ENCODE measurements at places on chromosomes 5 and 9. TPM values are rescaled to one million over a fixed set of nuclear protein-coding genes. Genes with fewer than 3 reads are reported as not detected.
A peak's percentile ranks its signal among the peaks of the same experiment; 100 is the strongest.

Gene FIBCD1
- total RNA-seq: 22.0 TPM

Gene LRRC26
- total RNA-seq: not detected

Gene ENTPD2
- total RNA-seq: 0.28 TPM

Gene PCDHGB1
- 16.1 TPM for total RNA-seq

Gene POLR1E
- 20.5 TPM for total RNA-seq

Gene GTF2H2
- total RNA-seq: 18.2 TPM

Gene NREP
- total RNA-seq: 107 TPM

Gene CBY3
- total RNA-seq: not detected

- H3K4me3 ChIP-seq: no peak overlapping the region
- H3K4me1 ChIP-seq: no peaks in the 10 kb centered on the region
- DNase-seq: no peak
- no peaks in the 10 kb centered on the region for H3K27me3 ChIP-seq
Measured at GRCh38 chr5:104184264-104184663, 621.7 kb upstream of the NUDT12 start.

DNA sequence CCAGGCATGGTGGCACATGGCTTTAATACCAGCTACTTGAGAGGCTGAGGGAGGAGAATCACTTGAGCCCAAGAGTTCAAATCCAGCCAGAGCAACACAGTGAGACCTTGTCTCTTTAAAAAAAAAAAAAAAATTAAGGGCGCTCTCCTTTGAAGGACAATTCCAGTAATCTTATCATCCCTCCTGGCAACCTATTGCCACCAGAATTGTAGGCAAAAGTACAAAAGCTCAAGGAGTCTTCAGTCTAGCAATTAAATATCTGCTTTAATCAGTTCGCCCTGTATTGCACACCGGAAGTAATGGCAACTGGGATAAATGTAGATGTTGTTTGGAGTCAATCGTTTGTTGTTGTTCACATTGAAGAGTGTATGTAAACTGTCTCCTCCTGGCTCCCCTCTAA is 7.7 kb downstream of the SNX18 start:
- peak overlapping the region; percentile 77 for H3K27ac ChIP-seq
- H3K27me3 ChIP-seq: no peaks in the 10 kb centered on the region
- H3K4me1 ChIP-seq: peaks cover 98% of the 10 kb centered on the region

DNA sequence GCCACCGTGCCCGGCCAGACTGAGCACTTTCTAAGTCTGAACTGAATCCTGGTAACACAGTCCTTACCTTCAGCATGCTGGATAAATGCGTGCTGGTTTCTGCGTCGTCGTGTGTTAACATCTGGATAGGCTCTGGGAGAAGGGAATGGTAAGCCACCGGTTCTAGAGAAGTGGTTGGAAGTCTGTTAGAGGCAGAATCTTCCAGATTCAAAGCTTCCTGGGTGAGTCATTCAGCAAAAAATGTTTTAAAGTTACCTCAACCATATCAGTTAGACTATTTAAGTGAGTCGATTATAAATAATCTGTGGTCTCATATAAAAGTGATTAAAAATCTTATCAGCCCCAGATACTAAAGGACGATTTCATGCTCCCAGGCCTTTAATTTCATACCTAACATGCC is 256.5 kb upstream of the NFIL3 start:
- H3K27me3 ChIP-seq: no peaks in the 10 kb centered on the region
- no peak overlapping the region for H3K4me3 ChIP-seq
- no peak overlapping the region for H3K27ac ChIP-seq
- H3K4me1 ChIP-seq: no peaks in the 10 kb centered on the region
- no peak for DNase-seq

GRCh38 chr9:91489361-91489899 is 65.8 kb upstream of the NFIL3 start:
- H3K4me3 ChIP-seq: no peak overlapping the region
- no peaks in the 10 kb centered on the region for H3K27me3 ChIP-seq
- no peaks in the 10 kb centered on the region for H3K4me1 ChIP-seq
- no peak overlapping the region for H3K27ac ChIP-seq
- DNase-seq: no peak

- no peak overlapping the region for H3K27ac ChIP-seq
- H3K36me3 ChIP-seq: no peaks in the 10 kb centered on the region
- H3K27me3 ChIP-seq: no peaks in the 10 kb centered on the region
- no peaks in the 10 kb centered on the region for H3K4me1 ChIP-seq
- no peak overlapping the region for H3K4me3 ChIP-seq
Measured at GRCh38 chr5:6785161-6785860, 72.1 kb downstream of the TENT4A start.

DNA sequence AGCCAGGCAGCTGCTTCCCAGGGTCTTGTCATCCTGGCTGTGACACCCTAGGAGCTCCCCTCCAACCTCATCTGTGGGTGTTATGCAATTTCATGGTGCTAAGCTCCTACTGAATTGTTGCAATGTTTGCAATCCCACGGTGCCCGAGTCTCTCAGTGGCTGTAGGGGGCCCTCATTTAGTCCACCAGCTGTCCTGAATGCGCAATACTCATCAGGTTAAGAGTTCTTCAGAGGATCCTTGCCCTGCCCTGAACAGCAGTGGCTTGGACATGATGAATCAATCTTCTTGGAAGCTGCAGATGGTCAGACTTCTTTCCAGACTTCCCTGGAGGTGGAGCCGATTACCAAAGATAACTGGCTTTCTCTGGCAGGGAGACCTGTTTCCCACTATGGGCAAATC is 584.1 kb downstream of the CCDC171 start:
- no peak for DNase-seq
- no peaks in the 10 kb centered on the region for H3K27me3 ChIP-seq
- H3K4me1 ChIP-seq: no peaks in the 10 kb centered on the region
- no peak overlapping the region for H3K4me3 ChIP-seq
- no peaks in the 10 kb centered on the region for H3K36me3 ChIP-seq

GRCh38 chr5:93887678-93888077 is 146.3 kb upstream of the POU5F2 start:
- no peak overlapping the region for H3K4me3 ChIP-seq
- no peaks in the 10 kb centered on the region for H3K27me3 ChIP-seq
- no peaks in the 10 kb centered on the region for H3K36me3 ChIP-seq
- H3K27ac ChIP-seq: no peak overlapping the region
- H3K4me1 ChIP-seq: peaks cover 12% of the 10 kb centered on the region
- DNase-seq: no peak

- H3K4me3 ChIP-seq: no peak overlapping the region
- DNase-seq: no peak
- H3K27me3 ChIP-seq: no peaks in the 10 kb centered on the region
- H3K36me3 ChIP-seq: no peaks in the 10 kb centered on the region
- no peak overlapping the region for H3K27ac ChIP-seq
Measured at GRCh38 chr9:90124961-90125360, 517.7 kb downstream of the DIRAS2 start.

Measured in adrenal gland (tissue), 19 donors.